ENCODE measurements at places on chromosomes 5 and 9.

DNA sequence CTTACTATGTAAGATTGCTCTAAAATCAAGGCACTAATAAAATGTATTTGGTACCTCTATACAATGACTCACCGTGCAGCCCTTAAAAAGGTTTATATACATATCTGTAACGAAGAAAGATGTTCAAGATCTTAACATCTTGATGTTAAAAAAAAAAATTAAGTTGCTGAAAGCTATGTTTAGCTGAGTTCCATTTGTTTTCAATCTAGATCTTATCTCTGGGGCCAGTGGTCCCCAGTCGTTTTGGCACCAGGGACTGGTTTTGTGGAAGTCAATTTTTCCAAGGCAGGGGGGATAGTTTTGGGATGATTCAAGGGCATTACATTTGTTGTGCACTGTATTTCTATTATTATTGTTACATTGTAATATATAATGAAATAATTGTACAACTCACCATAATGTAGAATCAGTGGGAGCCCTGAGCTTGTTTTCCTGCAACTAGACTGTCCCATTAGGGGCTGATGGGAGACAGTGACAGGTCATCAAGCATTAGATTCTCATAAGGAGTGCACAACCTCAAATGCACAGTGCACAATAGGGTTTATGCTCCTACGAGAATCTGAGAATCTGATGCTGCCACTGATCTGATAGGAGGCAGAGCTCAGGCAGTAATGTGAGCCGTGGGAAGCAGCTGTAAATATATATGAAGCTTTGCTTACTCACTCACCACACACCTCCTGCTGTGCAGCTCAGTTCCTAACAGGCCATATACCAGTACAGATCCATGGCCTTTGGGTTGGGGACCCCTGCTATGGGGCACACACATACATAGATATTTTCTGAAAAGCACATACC, 27.6 kb upstream of the TSLP start:
- no peak for DNase-seq

GRCh38 chr9:135905380-135906258, 1.7 kb downstream of the CAMSAP1 start:
- no peak for DNase-seq

DNA sequence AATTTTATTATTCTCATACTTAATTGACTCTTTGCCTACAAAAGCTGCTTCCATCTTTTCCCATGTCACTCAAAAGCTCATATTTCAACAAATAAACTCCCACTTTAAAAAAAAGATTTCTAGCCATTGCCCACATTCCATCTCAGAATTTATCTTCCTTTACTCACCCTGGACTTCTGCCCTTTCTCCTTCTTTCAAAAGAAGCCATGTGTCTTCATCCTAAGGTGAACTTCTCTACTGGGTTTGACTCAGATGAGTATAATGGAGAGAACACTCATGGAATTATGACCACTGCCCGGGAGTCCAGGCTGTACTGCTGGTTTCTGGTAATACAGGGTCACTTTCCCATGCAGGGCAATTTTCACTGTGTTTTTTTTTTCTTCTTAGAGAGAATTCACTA, 548.5 kb upstream of the ZNF462 start:
- no peak for DNase-seq

DNA sequence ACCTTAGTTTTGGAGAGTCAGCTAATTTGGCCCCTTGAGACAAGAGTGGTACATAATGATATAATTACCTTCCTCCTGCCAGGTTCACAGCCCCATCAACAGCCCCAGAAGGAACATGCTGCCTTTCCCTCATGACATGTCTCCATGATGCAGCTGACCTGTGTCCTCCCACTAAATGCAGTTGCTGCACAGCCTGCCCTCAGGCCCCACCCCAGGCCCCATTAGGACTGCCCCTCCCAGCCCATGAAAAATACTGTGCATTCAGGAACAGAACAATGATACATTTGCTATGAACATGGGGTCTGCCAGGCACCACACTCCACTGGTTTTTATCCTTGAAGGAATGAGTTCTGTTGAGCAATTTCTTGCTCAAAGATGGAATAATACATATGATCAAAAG, 176.4 kb downstream of the C5orf15 start:
- no peak for DNase-seq

DNA sequence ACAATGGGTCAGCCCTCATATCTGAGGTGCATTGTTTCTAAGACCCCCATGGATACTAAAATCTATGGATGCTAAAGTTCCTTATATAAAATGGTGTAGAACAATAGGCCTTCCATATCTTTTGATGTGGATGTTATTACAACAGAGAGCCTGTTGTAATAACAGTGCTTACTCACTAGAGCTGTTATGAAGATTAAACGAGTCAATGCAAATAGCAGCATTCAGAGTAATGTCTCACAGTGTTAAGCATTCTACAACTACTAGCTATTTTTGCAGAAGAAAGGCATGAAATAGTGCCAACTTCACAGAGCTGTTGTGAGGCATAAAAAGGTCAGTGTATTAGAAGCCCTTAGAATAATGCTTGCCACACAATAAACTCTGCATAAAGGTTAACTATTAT, 13.0 kb downstream of the CHSY3 start:
- no peak for DNase-seq

- no peak for DNase-seq
Measured at GRCh38 chr9:110599468-110599867, 19.9 kb upstream of the SVEP1 start.

GRCh38 chr9:96494215-96494800, 44.3 kb downstream of the HABP4 start:
- DNase-seq, result no peak

DNA sequence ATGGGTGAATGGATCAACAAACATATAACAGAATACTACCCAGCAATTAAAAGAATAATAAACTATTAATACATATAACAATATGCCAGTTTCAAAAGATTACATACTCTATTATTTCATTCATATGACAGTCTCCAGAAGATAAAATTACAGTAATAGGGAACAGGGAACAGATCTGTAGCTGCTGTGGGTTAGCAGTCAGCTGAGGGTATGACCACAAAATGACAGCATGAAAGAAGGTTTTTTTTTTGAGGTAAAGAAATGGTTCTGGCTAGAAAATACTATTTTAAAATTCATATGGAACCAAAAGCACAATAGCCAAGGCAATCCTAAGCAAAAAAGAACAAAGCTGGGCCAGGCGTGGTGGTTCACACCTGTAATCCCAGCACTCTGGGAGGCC, 73.0 kb upstream of the NR5A1 start:
- no peak for DNase-seq

- DNase-seq, result no peak
Measured at GRCh38 chr5:106680330-106680729, 990.4 kb downstream of the EFNA5 start.

GRCh38 chr5:1930501-1930879, 47.8 kb upstream of the IRX4 start:
- no peak for DNase-seq

DNA sequence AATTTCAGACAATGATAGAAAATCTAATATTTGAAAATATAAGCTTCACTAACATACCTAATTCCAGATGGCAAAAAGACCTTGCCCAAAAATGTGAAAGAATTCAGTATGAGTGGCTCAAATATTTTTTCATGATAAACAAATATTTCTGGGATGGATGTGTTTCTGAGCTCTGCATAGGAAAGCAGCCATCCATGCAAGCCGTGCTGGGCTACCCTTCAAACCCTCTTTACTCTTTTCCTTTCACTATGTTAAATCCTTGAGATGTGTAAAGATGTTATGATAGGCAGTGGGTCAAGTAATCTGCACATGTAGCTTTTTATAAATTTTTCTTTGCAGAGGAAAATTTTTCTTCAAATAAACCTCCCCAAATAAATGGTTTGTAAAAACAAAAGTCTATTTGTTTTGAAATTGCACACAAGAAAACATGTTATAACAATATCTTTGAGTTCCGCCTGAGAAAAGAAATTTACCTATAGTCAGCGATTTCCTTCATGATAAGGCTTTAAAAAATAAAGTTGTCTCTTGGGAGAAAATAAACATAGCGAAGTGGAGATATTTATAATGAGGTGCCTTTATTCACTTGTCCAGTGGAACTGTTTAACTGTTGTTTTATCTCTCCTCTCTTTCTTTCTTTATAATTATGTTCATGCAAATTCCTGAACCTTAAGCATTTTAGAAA, 154.3 kb upstream of the PITX1 start:
- DNase-seq, result no peak

GRCh38 chr5:32108167-32108566, 66.0 kb downstream of the GOLPH3 start:
- DNase-seq, result no peak

GRCh38 chr5:154595662-154596061, 117.6 kb upstream of the HAND1 start:
- DNase-seq, result no peak

DNA sequence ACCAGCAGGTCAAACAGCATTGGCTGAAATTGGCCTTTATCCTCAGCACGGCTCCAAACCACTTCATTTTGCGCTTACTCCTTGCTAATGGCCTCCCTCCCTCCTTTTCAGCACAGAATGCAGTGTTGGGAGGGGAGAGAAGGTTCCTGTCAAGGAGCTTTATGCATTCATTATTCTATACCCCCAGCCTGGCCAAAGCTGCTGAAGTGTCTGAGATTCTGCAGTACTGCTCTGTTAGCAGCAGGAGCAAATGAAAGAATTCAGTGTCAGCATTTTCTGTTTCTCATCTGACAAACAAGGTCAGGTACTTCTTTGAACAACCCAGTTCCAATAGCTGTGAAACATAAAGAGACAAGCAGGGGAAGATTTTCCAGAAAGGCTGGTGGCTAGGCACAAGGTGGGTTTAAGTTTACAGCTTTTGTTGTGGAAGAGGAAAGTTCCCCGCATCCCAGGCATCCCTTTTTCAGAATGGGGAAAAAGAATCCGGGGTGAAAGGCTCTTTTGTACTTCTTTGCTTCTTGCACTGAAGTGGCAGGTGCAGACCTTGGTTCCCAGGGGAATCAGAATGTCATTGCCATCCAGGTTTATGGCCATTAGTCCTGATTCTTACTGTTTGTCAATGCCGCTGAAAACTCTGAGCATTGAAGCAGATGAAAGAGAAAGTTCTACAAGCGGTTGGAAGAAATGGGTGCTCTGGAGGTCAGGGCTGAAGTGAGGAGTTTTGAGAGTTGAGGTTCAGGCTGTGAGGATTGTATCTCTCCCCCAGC, 109.3 kb upstream of the APC start:
- DNase-seq, result no peak
